ENCODE measurements at places on chromosomes 6 and 20. TPM values are rescaled to one million over a fixed set of nuclear protein-coding genes. Genes with fewer than 3 reads are reported as not detected.

KIF25 gene
- total RNA-seq = not detected

DNA sequence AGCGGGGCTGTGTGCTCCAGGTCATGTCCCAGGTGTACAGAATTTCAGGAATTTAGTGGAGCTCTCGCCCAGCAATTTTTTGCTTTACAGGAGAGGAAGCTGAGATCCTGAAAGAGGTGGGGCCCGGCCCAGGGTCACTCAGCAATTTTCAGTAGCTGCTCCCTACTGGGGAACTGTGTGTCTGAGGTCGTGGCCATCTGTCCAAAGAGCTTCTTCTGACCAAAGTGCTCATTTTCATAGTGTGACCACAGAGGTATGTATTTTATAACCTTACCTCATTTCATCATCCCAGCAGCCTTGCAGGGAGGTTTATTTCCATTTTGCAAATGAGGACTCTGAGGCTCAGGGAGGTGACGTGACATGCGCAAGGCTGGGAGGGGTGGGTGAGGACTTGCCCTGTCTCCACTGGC lies 46.3 kb downstream of the FAM209B start:
- H3K27me3 ChIP-seq = no peaks in the 10 kb centered on the region
- DNase-seq = no peak
- no peak overlapping the region for H3K27ac ChIP-seq
- no peak overlapping the region for H3K4me3 ChIP-seq

PKHD1 gene
- total RNA-seq = not detected

C6orf15 gene
- not detected for total RNA-seq

DNA sequence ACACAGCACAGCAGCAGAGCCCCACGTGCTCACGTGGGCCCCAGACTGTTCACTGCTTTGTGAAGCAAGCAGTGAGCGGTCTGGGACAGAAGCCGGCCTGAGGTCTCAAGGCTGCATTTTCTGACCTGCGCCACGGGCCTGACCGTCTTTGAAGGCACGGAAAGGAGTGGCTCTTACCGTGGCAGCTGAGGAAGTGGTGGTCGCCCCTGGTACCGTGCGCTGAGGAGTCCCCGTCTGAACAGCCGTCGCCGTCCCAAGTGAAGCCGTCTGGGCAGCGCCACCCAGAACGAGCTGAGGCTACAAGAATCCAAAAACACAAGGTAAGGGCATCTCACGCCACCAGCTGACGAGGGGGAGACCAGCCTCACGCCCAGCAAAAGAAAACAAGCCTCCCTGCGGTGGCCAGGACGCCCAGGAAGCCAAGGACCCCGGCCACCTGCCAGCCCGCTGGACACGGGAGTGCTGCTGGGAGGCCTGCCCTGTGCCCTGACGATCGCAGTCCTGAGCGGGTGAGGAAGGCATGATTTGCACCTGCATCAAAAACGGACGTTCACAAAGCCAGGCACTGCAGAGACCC lies 55.7 kb downstream of the TAF4 start:
- peaks cover 84% of the 10 kb centered on the region for H3K36me3 ChIP-seq
- H3K27ac ChIP-seq = no peak overlapping the region
- no peaks in the 10 kb centered on the region for H3K27me3 ChIP-seq
- DNase-seq = no peak

DNA sequence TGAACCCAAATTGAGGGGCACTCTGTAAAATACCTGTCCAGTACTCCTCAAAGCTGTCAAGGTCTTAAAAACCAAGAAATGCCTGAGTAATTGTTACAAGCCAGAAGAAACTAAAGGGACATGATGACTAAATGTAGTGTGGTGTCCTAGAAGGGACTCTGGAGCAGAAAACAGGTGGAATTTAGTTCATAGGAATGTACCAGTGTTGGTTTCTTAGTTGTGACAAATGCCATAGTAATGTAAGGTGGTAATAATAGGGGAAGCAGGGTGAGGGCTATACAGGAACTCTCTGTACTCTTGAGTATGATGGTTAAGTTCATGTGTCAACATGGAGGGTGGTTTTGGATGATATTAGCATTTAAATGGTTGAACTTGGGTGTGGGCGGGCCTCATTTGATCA lies 92.3 kb downstream of the CNBD2 start:
- no peaks in the 10 kb centered on the region for H3K36me3 ChIP-seq
- H3K27me3 ChIP-seq = no peaks in the 10 kb centered on the region
- no peak overlapping the region for H3K4me3 ChIP-seq
- no peak overlapping the region for H3K27ac ChIP-seq

GRCh38 chr6:95629551-95629950 lies 52.2 kb downstream of the MANEA start:
- no peak overlapping the region for H3K27ac ChIP-seq
- H3K4me3 ChIP-seq = no peak overlapping the region
- H3K27me3 ChIP-seq = no peaks in the 10 kb centered on the region
- no peaks in the 10 kb centered on the region for H3K4me1 ChIP-seq
- H3K36me3 ChIP-seq = no peaks in the 10 kb centered on the region

MYCT1 gene
- 67.4 TPM for total RNA-seq

- H3K4me3 ChIP-seq = peak overlapping the region; percentile 80
- DNase-seq = no peak
- no peak overlapping the region for H3K27ac ChIP-seq
These were observed 1.6 kb downstream of the ADGRB3 start for GRCh38 chr6:68636666-68637065.

DNA sequence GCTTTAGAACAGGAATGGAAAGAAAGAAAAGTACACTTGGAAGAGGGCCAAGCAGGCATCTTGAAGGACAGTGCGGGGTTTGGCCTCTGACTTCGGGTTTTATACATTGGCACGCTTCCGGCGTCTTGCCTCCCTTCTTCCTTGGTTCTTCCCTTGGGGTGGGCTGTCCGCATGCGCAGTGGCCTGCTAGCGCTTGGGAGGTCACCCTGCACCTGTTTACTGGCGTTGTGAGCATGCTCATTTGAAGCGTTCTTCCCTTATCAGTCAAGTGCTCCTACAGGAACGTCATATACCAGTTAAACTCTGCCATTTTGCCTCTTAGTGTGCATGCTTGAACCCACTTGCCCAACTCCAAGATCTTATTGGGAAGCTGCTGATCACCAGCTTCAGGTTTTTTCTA lies 230.0 kb downstream of the TTLL2 start:
- DNase-seq = no peak
- H3K4me1 ChIP-seq = no peaks in the 10 kb centered on the region
- H3K27me3 ChIP-seq = no peaks in the 10 kb centered on the region
- H3K36me3 ChIP-seq = no peaks in the 10 kb centered on the region
- H3K4me3 ChIP-seq = no peak overlapping the region

- H3K4me3 ChIP-seq = no peak overlapping the region
- no peaks in the 10 kb centered on the region for H3K4me1 ChIP-seq
- no peaks in the 10 kb centered on the region for H3K27me3 ChIP-seq
- H3K27ac ChIP-seq = no peak overlapping the region
These were observed 66.8 kb upstream of the RSPO3 start for GRCh38 chr6:127051571-127052260.

HLA-DOA gene
- total RNA-seq = 63.8 TPM

SLC17A3 gene
- total RNA-seq = not detected

- no peak overlapping the region for H3K4me3 ChIP-seq
- DNase-seq = no peak
- no peak overlapping the region for H3K27ac ChIP-seq
- peaks cover 5% of the 10 kb centered on the region for H3K4me1 ChIP-seq
These were observed 272.2 kb downstream of the CDC5L start for GRCh38 chr6:44659726-44660125.

ZNF292 gene
- total RNA-seq = 56.8 TPM

- peak overlapping the region; percentile 65 for H3K27ac ChIP-seq
- no peak for DNase-seq
- H3K36me3 ChIP-seq = peaks cover 60% of the 10 kb centered on the region
- no peak overlapping the region for H3K4me3 ChIP-seq
- H3K4me1 ChIP-seq = peaks cover 98% of the 10 kb centered on the region
These were observed 17.3 kb downstream of the STX7 start for GRCh38 chr6:132495604-132496079.

Measured in spleen (tissue), 13 donors.